ENCODE measurements at places on chromosomes 11 and 22.

DNA sequence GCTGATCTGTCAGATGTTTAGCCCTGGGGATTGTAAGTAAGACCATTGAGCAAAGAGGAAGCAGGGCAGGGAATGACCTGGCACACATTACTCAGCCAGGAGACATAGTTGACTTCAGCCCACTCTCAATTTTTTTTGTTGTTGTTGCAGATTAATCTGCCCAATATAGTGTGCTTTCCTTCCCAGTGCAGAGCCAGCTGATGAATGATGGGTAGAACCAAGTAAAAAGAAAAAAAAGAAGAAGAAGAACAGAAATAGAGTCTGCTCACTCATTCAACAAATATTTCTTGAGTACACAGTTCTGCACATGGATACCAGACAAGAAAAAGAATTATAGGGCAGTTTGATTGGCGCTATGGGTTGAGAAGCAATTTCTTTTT, 292.7 kb downstream of the ETS1 start:
- DNase-seq = no peak

GRCh38 chr11:46099963-46100316, 21.3 kb downstream of the PHF21A start:
- no peak for DNase-seq

GRCh38 chr22:25357606-25358420, 138.4 kb downstream of the CRYBB2 start:
- no peak for DNase-seq

DNA sequence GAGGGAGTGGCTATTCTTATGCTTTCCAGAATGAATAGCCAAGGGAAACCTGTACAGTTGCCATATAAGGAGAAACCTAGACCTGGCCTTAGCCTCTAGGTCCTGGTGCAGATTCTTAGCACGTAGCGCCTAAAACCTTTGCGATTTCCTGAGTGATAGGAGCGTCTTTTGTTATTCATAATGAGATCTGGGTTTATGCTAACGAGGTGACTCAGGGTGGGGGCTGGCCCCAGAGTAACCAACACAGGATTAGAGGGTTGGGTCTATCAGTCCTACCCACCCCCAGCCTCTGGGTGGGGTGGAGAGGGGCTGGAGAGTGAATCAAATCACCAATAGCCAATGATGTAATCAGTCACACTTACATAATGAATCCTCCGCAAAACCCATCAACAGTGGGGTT, 73.4 kb upstream of the PARVG start:
- DNase-seq = no peak

DNA sequence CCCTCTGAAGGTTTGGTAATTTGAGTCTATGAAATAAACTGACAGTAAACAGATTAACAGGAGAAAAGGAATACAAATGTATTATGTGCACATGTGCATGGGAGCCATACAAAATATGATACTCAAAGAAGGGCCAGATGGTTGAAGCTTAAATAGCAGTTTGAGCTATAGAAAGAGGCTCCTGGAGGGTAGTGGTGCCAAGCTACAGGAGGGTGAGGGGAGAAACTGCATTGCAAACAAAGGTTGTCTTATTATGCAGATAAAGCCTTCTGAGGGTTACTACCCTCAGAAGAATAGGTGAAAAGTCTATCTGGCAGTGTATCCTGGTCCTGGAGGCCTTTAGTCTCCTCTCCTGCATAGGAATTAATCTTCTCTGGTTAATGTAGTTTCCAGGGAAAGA, 267.3 kb upstream of the MPPED2 start:
- no peak for DNase-seq

DNA sequence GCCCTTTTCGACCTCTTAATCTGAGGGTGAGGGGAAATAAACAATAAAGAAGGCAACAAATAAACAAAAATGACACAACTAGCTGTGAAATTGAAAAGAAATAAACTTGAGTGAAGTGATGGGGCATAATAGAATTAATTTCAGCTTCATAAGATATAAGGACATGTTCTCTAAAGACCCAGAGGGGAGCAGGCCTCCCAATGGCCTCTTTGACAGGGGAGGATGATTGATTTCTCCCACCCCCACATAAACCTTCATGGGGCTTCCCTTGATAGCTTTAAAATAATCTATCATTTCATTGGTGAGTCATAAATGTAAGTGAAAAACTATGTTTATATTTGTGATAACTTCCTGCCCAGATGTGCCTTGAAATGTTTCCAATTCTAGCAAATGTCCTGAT, 226.3 kb upstream of the RAG2 start:
- no peak for DNase-seq

GRCh38 chr11:102709201-102709945, 3.8 kb upstream of the MMP27 start:
- DNase-seq = no peak

GRCh38 chr11:104837969-104838639, 60.2 kb downstream of the CASP12 start:
- DNase-seq = no peak
